ENCODE measurements at places on chromosomes 3 and 15.

DNA sequence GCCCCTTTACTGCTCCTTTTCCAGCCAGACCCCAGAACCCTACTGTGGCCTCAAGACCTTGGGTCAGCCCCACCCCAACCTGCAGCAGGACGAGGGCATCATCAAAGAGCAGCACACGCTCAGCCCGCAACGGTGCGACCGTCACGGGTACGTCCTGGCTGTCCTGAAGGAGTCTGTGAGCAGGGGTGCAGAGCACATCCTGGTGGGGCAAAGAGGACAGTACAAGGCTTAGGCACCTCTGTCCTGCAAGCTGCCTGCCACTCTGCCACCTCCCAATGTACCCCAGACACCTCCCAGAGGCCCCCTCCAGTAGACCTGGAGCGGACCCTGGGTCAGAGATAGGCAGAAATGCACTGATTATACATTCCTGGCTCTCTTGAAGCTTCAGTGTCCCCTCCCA is 8.0 kb downstream of the ALS2CL start:
- DNase-seq = no peak

GRCh38 chr15:36372968-36373367 is 206.5 kb upstream of the CDIN1 start:
- no peak for DNase-seq

GRCh38 chr3:129937717-129938116 is 36.8 kb upstream of the TRH start:
- no peak for DNase-seq

DNA sequence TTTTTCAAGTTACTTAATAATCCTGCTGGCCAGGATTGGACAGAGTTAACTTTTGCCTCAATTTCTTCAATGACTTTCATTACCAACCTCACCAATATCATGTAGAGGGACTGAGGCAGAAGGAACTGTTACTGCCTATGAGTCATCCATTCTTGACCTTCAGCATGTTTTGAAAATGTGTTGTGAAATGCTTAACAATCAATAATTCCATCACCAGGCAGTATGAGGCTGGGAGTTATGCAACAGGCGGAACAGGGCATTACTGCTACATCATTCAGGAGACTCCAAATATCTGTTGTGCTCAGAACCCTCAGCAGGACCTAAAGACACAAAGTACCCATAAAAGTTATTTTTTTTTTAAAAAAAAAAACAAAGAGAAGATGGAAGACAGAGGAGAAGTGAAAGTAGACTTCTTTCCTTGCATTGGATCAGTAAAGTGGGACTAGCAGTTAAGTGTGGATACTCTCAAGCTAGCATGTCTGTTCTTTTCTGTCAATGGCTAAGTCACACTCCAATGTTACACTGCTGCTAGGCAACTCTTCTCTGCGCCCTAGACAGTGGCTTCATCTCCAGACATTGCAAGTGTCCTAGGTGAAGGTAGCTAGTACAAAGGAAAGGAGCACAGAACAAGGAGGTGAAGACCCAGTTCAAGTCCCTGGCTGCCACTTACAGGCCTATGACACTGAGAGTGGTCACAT is 184.9 kb upstream of the LPP start:
- DNase-seq = no peak

DNA sequence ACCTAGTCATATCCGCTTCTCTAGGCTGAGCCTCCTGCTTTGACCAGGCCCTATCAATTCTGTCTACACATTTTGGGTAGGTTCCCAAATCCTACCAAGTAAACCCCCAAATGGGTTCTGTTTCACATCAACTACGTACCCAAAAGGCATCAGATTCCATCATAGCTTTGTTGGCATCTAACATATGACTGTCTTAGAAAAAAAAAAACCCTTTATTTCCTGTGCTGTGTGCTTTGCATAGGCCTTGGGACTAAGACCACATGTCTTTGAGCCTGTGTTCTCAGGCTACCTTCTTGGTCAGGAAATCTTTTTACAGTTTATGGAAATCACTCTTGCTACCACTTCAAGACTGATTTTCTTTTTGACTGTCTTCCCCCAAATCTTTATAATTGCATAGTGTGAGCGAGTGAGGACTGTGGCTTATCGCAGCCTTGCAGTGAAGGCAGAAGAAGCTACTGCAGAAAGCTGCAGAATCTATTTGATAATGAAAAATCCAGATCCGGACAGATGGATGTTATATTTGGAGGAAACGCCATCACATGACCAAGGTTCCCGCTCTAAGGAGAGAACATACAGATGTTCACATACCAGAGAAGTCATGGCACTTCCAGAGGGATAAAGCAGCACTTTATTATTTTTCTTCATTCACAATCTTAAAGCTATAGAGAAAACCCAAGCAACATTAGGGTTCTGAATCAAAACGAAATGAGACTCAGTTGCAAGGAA is 111.2 kb downstream of the EOMES start:
- DNase-seq = no peak

GRCh38 chr3:157906627-157907026 is 199.6 kb downstream of the SHOX2 start:
- DNase-seq = no peak

GRCh38 chr3:39671116-39671515 is 138.3 kb upstream of the MYRIP start:
- no peak for DNase-seq

Data from stimulated activated CD4-positive, alpha-beta T cell treated with anti-CD3 and anti-CD28 coated beads, Interleukin-4, amount 100 ng/mL, for 4 hours (primary cell).